Kidney (tissue), 22 donors: ENCODE measurements at places on chromosomes 6 and 20. TPM values are rescaled to one million over a fixed set of nuclear protein-coding genes. Genes with fewer than 3 reads are reported as not detected.

DNA sequence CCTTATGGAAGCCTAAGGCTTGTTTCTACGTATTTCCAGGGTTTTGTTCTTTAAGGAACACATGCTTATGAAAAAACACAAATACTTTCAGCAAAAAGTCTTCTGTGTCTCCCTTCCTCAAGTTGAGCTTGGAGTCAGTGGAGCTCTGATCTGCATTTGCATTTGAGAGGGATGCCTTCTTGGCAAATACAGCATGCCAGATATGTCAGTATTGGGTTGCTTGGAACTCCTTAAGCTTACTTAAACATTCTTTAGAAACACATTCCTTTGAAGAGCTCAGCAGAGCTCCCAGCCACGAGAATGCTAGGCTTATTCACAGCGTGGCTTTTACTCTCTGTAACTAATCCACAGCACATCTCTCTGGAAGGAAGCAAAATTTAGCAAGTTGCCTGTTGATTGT lies 68.3 kb downstream of the ANKRD6 start:
- DNase-seq: no peak
- no peak overlapping the region for H3K4me3 ChIP-seq
- H3K27me3 ChIP-seq: no peaks in the 10 kb centered on the region
- no peaks in the 10 kb centered on the region for H3K4me1 ChIP-seq

DNA sequence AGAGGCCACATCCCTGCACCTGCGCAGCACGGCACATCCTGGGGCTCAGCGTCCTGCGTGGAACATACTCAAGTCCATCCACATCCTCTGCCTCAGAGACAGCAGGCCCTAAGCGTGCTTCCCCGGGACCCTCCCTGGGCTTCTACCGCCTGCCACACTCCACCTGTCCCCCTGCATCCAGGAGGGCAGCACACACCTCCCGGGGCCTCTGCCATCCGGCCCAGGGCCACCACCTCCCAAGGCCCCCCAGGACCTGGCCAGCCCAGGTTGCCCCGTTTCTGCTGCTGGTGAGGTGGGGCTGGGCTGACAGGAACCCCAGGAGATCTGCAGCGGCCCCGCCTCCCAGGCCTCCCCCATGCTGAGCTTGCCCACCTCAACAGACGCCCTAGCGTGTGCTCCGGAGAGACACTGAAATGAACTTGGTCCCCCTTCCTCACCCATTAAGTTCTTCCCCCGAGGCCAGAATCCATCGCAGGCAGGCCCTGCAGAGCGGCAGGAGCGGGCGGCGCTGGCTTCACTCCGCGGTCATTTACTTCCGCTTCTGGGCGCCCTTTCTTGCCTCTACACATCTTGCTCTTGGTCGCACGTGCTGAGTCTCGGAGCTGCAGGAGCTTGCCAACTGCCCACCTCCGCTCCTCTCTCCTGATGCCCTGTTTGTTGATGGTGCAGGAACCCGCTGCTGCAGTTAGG lies 235.3 kb downstream of the TAF4 start:
- no peaks in the 10 kb centered on the region for H3K4me1 ChIP-seq
- DNase-seq: no peak
- H3K36me3 ChIP-seq: no peaks in the 10 kb centered on the region
- no peaks in the 10 kb centered on the region for H3K27me3 ChIP-seq

DNA sequence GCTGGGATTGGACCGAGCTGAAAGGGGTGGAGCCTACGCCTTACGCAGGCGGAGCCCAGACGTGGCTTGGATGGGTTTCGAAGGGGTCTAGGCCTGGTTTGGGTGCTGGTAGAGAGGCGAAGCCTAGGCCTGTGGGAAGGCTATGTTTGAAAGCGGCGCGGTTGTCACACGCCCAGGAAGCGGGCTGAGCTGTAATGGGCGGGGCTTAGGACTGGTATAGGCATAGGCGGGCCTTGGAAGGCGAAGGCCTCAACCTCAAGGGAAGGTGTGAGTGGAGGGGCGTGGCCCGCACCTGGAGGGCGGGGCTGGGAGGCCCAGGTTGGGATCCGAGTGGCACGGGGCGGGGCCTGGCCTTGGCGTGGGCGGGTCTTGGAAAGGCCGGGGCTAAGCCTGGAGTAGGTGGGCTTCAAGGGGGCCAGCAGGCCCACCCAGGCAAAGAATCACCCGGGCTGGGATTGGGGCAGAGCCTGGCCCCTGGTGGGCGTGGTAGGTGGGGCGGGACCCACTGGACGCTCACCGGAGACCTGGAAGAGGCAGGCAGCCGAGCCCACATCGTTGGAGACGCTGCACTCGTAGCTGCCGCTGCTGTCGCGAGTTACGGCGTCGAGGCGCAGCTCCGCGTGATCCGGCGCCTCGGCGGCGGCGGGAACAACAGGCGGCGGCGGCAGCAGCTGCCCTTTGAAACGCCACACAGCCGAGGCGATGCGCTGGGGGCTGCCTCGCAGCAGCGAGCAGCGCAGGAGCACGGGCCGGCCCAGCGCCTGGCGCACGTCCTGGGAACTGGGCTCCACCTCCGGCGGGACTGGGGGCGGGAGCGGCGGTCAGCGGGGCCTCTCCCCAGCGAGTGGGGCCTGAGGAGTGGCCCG lies 49.0 kb downstream of the MDGA1 start:
- H3K4me3 ChIP-seq: no peak overlapping the region
- H3K36me3 ChIP-seq: no peaks in the 10 kb centered on the region

- H3K36me3 ChIP-seq: no peaks in the 10 kb centered on the region
- H3K27me3 ChIP-seq: no peaks in the 10 kb centered on the region
- DNase-seq: no peak
- no peak overlapping the region for H3K4me3 ChIP-seq
- H3K27ac ChIP-seq: no peak overlapping the region
- no peaks in the 10 kb centered on the region for H3K4me1 ChIP-seq
These were observed 107.7 kb downstream of the PTPRK start for GRCh38 chr6:128412680-128413079.

- H3K27ac ChIP-seq: no peak overlapping the region
- H3K4me3 ChIP-seq: no peak overlapping the region
- H3K27me3 ChIP-seq: no peaks in the 10 kb centered on the region
- no peaks in the 10 kb centered on the region for H3K4me1 ChIP-seq
These were observed 210.3 kb downstream of the PREX1 start for GRCh38 chr20:48617481-48617880.

GRCh38 chr20:62708591-62709536 lies at the start of gene NTSR1:
NTSR1 (plus strand) TSS chr20:62708836; CDS start chr20:62709208, 372 bp downstream.
- H3K36me3 ChIP-seq: no peaks in the 10 kb centered on the region
- no peak within 1 kb of the TSS for H3K27ac ChIP-seq
- H3K4me3 ChIP-seq: no peak within 1 kb of the TSS
- no peaks in the 10 kb centered on the region for H3K4me1 ChIP-seq

DNA sequence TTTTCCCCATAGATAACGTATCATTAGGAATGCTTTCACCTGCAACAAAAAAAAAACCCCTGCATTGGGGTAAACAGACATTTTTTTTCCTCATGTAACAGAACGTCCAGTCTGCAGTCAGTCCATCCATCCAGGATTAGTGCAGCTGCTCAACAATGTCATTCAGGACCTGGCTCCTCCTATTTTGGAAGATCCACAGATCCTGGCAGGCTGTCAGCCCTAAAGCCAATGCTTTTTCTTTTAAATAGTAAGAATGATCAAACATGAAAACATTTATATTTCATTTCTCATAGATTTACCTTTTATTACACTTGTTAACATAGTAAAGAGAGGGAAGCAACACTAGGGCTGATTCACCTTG lies 116.5 kb upstream of the CCDC28A start:
- DNase-seq: no peak
- H3K36me3 ChIP-seq: no peaks in the 10 kb centered on the region
- no peaks in the 10 kb centered on the region for H3K27me3 ChIP-seq
- no peak overlapping the region for H3K27ac ChIP-seq
- no peak overlapping the region for H3K4me3 ChIP-seq

DNA sequence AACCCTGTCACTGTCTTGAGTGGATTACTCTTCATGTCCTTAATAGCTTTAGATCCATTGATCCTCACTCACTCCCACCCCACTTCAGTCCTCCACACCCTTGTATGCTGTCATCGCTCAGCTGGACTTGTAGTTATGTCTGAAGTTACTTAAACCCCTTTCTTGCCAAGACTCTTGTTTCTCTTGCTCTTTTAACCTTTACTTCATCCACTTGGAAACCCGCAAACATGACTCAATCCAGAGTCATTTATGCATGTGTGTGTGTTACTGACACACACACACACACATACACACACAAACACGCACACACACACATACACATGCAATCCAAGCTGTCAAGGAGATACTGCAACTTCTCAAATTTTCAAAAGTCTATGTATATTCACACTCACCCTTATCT lies 341.8 kb downstream of the SYNE1 start:
- H3K27me3 ChIP-seq: no peaks in the 10 kb centered on the region
- H3K4me3 ChIP-seq: no peak overlapping the region
- H3K27ac ChIP-seq: no peak overlapping the region
- DNase-seq: no peak

DNA sequence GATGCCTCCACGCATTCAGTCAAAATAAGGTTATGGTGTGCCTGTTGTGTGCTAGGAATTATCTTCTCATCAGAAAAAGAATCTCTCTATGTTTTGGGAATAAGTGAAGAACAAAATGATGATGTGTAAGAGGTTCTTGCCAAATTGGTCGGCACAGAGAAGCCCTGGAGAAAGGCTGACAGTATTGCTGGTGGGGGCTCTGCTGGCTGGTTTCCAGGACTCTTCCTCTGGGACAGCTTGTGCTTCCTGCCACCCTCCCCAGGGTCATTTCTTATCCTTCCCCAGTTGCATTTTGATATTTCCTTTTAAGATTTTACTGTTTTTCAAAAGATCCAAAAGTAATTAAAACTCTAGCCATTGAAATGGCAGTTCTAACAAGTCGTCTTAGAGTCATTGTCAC lies 22.1 kb downstream of the CST4 start:
- H3K4me3 ChIP-seq: no peak overlapping the region
- H3K36me3 ChIP-seq: no peaks in the 10 kb centered on the region

DNA sequence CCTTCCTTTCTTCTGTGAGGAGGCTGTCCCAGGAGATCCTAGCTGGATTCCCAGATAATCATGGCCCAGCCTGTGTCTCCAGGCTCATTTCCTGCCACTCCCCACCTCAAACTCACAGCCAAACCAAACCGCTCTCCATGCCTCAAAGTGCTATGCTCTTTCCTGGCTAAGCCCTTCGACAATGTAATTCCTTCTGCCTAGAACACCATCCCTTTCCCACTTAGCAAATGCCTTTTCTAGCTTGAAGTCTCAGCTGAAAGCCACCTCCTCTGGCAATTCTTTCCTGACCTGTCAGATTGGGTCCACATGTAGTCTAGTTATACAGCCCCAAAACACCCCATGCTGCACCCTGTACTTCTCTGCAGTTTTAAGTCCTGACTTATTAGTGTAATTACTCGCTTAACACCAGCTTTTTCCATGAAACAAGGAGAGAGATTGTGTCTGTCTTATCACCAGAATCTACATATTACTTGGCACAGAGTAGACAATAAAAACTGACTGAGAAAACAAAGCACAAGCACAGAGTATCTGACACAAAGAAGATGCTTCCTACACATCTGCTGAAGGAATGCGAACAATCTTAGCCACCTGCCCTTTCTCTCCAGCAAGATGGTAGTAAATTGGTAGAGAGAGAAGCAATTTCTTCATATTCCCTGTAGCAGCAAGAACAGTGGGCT lies 5.4 kb downstream of the TRIM26 start:
- no peaks in the 10 kb centered on the region for H3K27me3 ChIP-seq
- H3K36me3 ChIP-seq: peaks cover 4% of the 10 kb centered on the region
- H3K4me3 ChIP-seq: peak overlapping the region; percentile 1
- no peak for DNase-seq
- peak overlapping the region; percentile 69 for H3K27ac ChIP-seq

DNA sequence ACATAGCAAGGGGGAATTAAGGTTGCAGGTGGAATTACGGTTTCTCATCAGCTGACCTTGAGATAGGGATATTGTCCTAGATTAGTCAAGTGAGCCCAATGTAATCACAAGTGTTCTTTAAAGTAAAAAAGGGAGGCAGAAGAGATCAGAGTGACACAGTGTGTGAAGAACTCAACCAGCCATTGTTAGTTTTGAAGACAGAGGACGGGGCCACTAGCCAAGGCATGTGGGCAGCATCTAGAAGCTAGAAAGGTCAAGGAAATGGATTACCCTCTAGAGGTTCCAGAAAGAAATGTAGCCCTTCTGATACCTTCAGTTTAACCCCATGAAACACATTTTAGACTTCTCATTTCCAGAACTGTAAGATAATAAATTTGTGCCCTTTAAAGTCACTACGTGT lies 18.5 kb upstream of the TSPYL1 start:
- no peak overlapping the region for H3K27ac ChIP-seq
- no peaks in the 10 kb centered on the region for H3K27me3 ChIP-seq
- no peaks in the 10 kb centered on the region for H3K36me3 ChIP-seq

GRCh38 chr6:137882225-137882961 lies 15.3 kb downstream of the TNFAIP3 start:
- no peaks in the 10 kb centered on the region for H3K4me1 ChIP-seq
- no peak overlapping the region for H3K4me3 ChIP-seq
- DNase-seq: no peak
- no peak overlapping the region for H3K27ac ChIP-seq

GRCh38 chr20:17678295-17678694 lies 3.7 kb downstream of the RRBP1 start:
- peaks cover 14% of the 10 kb centered on the region for H3K36me3 ChIP-seq
- peak overlapping the region; percentile 14 for H3K27ac ChIP-seq

GRCh38 chr6:110538416-110539160 lies 62.2 kb upstream of the SLC22A16 start:
- no peak for DNase-seq
- no peak overlapping the region for H3K4me3 ChIP-seq
- H3K4me1 ChIP-seq: no peaks in the 10 kb centered on the region
- H3K36me3 ChIP-seq: no peaks in the 10 kb centered on the region
- H3K27me3 ChIP-seq: no peaks in the 10 kb centered on the region
- no peak overlapping the region for H3K27ac ChIP-seq

GRCh38 chr6:16437095-16437494 lies 198.7 kb downstream of the GMPR start:
- no peak overlapping the region for H3K27ac ChIP-seq
- H3K4me1 ChIP-seq: no peaks in the 10 kb centered on the region
- H3K36me3 ChIP-seq: no peaks in the 10 kb centered on the region
- H3K4me3 ChIP-seq: no peak overlapping the region

GRCh38 chr6:109893606-109894005 lies 84.5 kb upstream of the GPR6 start:
- peak overlapping the region; percentile 48 for H3K27ac ChIP-seq
- DNase-seq: no peak
- no peaks in the 10 kb centered on the region for H3K36me3 ChIP-seq
- no peaks in the 10 kb centered on the region for H3K27me3 ChIP-seq
- H3K4me3 ChIP-seq: no peak overlapping the region

Gene NR2E1
- total RNA-seq: not detected

Gene NHLRC1
- total RNA-seq: 2.0 TPM

Gene UTRN
- 210 TPM for total RNA-seq

Gene ARG1
- not detected for total RNA-seq

Gene OTOR
- not detected for total RNA-seq

Gene RTF2
- total RNA-seq: 75.1 TPM

Gene RGS17
- 0.28 TPM for total RNA-seq

Gene TAAR1
- total RNA-seq: not detected

Gene CLIC1
- 456 TPM for total RNA-seq
